ENCODE measurements at places on chromosomes 5 and 9.
A peak's percentile ranks its signal among the peaks of the same experiment; 100 is the strongest.

GRCh38 chr9:106868087-106868486 lies 5.1 kb downstream of the ZNF462 start:
- DNase-seq, result no peak

DNA sequence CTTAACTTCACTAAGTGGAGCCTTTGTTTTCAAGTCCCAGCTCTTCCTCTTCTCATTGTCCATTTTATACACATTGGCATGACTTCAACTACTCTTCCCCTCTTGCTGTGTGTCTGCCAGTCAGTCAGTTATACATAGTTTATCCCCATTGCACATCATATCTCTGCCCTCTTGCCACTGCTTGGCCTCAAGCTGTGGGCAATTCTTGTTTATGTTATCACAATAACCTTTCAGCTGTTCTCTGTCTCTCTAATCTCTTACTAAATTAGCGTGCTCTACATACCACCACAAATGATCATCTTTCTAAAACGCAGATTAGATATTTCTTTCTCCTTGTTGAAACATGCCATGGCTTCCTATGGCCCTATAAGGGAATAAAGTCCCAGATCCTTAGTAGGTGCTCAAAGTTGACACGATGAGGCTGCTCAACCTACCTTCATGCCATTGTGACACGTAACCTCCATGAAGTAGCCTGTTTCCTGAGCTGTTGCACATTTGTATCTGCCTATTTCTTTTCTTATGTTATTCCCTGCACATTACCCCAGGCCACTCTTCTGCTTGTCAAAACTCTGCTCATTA lies 239.3 kb downstream of the GAS1 start:
- no peak for DNase-seq

- no peak for DNase-seq
Measured at GRCh38 chr9:114941376-114941775, 11.0 kb upstream of the TNFSF8 start.

DNA sequence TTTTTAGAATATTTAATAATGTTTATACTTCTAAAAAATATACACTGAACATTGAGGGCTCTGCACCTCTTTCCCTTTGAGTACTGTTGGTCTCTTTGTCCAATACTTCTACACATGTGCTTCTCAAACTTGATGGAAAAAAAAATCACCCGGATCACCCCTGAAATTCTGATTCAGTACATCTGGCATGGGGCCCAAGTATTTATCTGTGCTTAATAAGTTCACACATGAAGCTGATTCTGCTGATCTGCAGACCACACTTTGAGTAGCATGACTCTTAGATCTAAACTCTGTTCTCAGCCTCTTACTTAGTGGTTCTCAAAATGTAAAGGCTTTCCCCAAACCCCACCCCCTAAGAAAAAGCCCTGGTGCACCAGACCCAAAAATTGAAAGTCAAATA lies 12.0 kb downstream of the RUSC2 start:
- no peak for DNase-seq

- DNase-seq, result no peak
Measured at GRCh38 chr9:83628540-83628939, 5.6 kb downstream of the IDNK start.

- no peak for DNase-seq
Measured at GRCh38 chr5:133311176-133311575, 259.4 kb downstream of the HSPA4 start.

DNA sequence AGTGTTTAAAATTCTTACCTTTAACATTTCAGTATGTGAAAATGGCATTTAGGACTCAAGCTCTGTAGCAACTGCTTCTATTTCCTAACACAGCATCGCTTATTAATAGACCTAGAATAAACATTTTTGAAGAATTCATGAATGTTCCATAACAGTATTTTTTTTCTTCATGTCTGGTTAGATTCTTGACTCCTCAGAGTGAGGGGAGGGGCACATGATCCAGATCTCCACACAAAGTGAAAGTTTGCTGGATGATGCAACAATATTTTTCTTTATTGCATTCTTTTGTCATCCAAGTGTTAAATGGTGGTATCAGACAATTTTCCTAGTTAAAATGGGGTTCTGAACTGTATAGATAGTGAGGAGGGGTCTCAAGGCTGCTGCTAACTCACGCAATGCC lies 130.8 kb upstream of the MAN2A1 start:
- no peak for DNase-seq

DNA sequence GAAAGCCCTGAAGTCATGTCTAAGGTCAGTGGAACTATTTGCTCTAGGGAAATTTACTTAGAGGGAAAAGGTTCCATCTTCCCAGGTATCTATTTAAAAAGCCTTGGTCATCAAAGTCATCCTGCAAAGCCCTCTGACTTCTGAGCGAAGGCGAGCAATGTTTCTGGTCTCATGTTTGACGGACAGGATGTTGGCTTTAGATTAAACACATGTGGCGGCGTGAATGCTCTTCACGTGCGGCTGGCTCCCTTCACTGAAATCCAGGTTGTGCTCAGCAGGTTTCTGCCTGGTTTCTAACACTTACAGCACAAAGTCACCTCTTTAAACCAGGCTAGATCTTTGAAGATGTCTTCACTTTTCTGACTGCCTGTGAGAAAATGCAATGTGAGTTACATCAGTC lies 5.7 kb upstream of the ZBTB34 start:
- DNase-seq, result no peak

DNA sequence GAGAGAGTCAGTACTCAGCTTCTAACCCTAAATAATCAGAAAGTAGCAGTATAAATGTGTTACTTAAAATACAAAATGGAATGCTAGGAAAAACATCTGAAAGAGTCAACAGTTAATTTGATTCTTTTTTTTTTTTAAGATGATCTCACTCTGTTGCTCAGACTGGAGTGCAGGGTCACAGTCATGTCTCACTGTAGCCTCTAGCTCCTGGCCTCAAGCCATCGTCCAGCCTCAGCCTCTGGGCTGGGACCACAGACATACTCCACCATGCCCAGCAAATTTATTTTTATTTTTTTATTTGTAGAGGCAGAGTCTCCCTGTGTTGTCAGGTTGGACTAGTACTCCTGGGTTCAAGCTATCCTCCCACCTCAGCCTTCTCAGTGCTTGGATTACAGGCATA lies 424.9 kb downstream of the IRX2 start:
- no peak for DNase-seq

DNA sequence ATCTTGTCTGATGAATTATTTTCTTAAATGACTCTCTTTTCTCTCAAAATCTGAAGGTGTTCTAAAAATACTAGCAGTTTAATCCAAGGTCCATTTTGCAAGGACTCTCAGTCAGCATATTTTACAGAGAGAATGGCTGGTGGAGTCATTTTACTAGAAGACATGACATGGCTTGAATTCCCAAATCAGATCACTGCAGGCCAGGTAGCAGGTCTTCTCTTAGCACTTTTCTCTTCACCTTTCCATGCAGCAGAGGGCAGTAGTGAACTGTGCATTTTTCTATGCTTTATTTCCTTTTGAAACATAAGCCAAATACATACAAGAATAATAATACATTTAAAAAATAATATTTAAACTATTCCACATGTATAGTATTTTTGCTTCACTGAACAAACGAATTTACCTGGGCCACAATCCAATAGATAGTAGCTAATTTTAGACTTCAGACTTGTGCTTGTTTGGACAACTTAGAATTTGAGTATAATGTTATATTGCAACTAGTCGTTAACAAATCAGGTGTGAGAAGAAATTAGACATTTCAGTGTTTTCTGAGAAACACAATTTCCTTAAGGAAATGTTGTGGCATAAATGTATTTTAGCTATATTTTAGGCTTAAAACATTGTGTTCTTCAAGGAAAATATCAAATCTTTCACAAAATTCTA lies 289.4 kb upstream of the DAB2 start:
- no peak for DNase-seq

DNA sequence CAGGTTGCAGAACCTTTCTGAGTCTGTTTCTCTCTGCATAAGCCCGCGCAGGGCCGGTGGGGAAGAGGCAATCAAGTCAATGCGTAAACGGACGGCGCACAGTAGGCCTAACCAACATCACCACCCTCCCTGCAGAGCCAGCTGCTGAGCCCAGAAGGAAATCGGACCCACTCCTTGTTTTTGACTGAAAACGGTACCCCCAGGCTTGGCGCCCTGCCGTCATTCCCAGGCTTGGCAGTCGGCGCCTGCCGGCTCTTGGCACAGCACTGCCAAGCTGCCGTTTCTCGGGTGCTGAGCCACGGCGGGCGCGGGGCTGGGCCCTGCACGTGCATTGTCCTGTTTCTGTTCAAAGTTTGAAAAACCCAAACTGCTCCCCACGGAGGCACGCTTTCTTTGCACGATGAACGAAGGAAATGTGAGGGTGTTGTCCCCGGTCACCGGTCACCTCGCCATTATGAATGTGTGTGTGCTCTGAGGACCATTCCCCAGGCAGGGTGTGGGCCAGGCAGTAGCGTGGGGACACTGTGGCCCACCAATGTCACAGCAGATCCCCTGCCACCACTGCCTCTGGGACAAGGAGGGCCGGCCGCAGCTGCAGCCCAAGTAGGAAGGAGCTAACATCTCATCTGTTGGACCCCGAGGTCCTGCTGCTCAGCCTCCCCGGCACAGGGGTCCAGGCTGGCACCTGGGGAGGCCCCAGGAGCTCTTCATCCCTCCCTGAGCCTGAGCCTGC lies 20.1 kb downstream of the FIBCD1 start:
- DNase-seq, result peak; percentile 45

GRCh38 chr5:107555425-107556090 lies 115.2 kb downstream of the EFNA5 start:
- DNase-seq, result no peak

GRCh38 chr5:56314529-56314928 lies 81.4 kb upstream of the ANKRD55 start:
- no peak for DNase-seq

GRCh38 chr9:129762985-129763926 lies 10.4 kb upstream of the PTGES start:
- no peak for DNase-seq

DNA sequence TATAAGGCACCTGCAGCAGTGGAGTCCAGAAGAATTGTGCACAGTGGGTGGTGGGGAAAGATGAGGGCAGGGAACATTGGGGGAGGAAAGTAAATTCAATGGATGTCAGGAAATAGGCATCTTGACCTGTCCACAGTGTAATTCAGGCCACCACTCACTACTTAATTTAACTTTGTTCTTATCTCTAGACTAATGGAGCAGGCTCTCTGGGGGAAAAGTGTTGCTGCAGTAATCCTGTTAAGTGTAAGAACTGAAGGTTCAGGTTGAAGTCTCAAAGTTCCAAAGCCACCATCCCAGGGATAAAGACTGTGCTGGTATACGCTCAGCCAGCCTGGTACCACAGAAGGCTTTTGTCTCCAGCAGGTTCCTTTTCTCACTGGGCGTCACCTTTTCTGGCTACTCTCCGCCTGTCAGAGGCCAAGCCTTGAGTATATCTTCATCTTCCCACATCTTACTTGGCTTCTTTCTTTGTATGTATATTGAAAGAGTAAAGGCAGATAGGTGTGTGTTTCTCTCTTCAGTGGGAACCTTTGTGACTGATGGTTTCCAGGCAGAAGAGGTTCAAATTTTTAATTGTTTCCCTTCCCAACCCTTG lies 150.9 kb upstream of the DMRT1 start:
- no peak for DNase-seq

DNA sequence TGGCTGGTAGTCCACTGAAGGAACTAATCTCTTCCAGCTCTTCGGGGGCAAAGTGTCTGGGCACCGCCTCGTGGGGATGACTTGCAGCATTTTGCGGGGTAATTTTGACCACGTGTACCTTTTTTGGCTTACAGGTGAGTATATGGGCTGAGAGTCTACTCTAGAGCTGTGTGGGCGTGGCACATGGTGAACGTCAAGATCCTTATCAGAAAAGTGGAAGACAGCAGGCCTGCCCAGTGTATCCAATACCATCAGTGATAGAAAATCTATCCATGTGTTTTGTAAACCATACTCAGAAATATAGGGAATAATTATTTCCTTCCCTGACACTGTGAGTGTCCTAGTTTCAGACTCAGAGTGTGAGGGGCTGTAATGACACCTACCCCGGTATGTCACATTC lies 148.5 kb downstream of the SLIT3 start:
- DNase-seq, result no peak

- no peak for DNase-seq
Measured at GRCh38 chr5:136018814-136019783, 9.7 kb upstream of the TGFBI start.

GRCh38 chr9:131874447-131874846 lies 134.6 kb upstream of the RAPGEF1 start:
- no peak for DNase-seq

GRCh38 chr5:105288946-105289345 lies 1726.4 kb upstream of the NUDT12 start:
- DNase-seq, result no peak

DNA sequence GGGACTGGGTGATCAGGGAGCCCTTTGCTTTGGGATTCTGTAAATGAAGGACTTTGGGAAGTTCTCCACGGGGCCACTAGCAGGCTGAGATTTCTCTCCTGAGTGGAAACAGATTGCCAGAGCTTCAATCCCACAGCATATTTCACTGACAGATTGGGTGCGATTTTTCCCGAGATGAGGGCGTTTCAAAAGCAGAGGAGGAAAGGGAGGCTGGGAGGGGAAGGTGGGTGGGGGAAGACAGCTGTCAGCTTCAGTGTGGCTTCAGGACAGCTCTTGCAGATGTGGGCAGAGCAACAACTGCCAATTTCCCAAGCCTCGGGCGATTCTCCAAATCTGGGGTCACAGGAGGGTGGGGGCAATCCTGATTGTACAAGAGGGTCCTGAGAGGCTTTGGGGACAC lies 258.5 kb upstream of the ADRA1B start:
- peak; percentile 71 for DNase-seq

DNA sequence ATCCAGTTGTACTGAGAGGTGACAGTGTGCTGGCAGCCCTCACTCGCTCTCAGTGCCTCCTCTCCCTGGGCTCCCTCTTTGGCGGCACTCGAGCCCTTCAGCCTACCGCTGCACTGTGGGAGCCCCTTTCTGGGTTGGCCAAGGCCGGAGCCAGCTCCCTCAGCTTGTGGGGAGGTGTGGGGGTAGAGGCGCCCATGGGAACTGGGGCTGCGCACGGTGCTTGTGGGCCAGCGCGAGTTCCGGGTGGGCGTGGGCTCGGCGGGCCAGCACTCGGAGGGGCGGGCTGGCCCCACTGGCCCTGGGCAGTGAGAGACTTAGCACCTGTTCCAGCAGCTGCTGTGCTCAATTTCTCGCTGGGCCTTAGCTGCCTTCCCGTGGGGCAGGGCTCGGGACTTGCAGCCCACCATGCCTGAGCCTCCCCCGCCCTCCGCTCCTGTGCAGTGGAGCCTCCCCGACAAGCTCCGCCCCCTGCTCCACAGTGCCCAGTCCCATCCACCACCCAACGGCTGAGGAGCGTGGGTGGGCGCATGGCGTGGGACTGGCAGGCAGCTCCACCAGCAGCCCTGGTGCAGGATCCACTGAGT lies 342.2 kb upstream of the ZNF608 start:
- DNase-seq, result no peak

- no peak for DNase-seq
Measured at GRCh38 chr5:158499075-158499891, 600.4 kb downstream of the EBF1 start.

GRCh38 chr9:33908114-33908513 lies 91.2 kb downstream of the UBE2R2 start:
- no peak for DNase-seq
